Motor neuron (in vitro differentiated cells): ENCODE measurements at places on chromosomes 13 and 19.
A peak's percentile ranks its signal among the peaks of the same experiment; 100 is the strongest.

DNA sequence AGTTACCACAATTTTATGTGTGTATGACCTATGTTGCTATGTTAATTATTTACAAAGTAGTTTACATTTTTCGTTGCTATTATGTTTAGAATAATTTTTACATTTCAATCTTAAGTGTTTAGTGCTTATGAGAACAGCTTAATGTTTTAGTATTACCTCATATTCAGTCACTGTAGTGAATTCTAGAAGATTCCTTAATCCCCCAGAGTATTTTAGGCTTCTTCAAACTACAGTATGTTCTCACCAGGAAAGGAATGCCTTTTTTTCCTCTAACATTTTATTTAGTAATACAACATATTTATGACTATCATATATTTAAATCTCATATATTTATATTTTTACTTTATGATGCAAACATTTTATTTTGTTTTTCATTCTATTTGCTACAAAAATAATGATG, 612.1 kb upstream of the KLHL1 start:
- ATAC-seq = no peak

DNA sequence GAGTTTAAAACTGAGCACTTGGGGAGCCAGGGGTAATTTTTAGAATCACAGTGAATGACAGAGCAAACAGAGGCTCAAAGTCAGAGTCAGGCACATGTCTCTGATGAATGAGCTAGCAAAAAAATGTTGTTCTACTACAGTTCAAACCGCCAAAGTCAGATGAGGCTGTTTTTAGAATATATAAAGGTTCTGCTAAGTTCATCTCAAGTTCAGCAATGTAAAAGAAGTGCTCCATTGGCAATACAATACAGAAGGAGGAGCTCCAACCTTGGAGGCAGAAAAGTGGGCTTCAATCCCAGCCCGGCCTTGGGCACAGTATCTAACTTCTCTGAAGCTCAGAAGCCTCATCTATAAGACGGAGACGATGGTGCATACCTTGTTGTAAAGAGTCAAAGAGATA, 70.1 kb upstream of the IPO5 start:
- no peak for ATAC-seq

DNA sequence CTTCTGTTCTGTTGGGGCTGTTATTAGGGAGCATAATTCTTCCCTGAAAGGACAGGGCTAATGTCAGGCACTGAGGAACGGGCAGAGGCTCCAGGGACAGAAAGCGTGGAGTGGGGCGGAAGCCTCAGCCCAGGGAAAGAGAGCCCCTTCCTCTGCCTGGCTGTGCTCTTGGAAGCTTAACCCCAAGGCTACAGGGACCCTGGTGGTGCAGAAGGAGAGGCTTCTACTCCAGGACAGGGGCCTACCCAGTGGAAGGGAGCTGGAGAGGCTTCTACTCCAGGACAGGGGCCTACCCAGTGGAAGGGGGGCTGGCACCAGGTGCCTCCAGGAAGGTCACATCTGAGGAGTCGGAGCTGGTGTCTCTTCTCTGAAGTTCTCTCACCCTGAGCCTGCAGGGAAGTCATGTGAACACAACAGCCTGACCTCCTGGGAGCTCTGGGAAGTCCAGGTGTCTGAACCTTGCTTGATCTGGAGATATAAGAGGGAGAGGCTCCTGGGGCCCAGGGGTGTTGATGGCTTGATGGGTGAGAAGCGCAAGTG, 159.5 kb upstream of the SOX1 start:
- no peak for ATAC-seq

GRCh38 chr13:110578363-110578762, 16.8 kb upstream of the RAB20 start:
- ATAC-seq = no peak

DNA sequence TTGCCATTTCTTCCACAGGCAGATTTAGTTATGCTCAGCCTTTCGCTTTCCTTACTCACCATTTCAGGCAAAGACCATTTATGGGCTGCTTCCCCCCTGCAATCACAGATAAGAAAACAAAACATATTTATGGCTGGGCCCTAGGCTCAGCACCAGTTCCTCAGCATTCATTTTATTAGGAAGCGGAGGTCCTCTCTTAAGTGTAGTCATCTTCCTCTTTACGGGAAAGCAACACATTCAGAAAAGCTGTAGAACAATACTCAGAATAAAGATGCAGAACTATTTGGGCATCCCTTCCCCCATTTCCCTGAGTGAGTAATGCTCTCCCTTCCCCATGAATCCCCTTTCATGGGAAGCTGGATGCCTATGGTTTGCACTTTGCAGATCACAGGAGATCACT, 27.9 kb downstream of the FLT1 start:
- ATAC-seq = no peak

DNA sequence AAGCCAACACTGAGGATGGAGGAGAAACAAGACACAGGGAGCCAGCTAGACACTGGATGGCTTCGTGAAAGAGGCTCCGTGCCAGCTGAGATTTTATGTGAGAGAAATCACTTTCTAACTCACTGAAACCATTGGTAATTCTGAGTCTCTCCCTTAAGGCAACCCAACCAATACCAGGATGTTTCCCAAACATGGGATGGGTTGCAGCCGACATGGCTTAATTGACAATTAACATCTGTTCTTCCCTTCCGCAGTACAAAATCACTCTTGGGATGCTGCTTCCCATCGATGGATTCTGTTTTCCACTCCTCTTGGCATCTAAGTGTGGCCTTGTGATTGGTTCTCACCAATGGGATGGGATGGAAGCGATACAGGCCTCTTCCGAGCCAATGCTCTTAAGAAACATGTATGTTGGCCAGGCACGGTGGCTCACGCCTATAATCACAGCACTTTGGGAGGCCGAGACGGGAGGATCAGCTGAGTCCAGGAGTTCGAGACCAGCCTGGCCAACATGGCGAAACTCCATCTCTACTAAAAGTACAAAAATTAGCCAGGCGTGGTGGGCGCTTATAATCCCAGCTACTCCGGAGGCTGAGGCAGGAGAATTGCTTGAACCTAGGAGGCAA, 2.3 kb upstream of the ZNF787 start:
- no peak for ATAC-seq

DNA sequence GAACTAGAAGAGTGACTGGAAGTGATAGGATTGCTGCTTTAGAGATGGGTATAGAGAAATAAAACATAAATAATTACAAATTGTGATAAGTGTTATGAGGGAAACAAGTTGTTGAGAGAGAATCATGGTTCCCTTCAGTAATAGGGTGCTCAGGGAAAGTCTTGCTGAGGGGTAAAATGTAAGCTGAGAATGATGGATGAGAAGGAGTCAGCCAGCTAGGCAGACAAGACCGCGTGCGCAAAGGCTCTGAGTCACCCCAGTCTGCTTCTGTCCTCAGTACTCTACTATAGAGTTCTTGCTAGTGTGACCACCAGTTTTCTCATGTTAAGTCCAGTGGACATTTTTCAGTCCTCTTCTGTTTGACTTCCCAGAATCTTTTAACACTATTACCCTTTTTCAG, 39.5 kb downstream of the PCCA start:
- peak; percentile 42 for ATAC-seq

DNA sequence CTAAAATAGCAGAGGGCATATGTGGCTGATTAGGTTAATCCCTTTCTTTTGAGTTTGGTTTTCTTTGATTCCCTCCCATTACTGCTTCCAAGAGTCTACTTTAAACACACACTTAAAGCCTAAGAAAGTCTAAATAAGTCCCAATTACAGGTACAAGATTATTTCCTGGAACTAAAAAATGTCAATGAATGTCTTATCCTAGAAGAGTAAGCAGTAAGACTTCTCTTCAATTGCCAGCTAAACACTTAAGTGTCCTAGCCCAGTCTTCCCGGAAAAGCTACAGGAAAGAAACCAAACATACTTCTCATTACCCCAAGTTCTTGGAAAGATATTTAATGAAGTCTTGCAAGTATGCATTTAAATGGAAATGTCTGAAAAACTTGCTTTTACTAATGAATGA, 233.1 kb downstream of the DCLK1 start:
- no peak for ATAC-seq

DNA sequence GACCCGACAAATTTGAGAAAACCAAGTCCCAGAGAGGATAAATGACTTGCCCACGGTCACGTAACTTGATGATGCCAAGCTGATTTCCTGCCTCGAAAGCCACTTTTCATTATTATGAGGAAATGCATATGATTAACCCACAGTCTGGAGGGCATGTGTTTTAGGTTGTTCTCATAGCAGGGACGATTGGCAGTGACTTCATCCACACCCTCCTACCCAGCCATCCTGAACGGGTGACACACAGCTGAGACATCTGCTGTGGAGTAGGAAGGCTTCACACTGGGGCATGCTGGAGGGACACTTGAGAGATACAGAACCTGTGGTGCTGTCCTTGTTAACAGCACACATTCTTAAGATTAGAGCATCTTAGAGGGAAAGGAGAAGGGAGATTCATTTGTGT, 65.4 kb upstream of the WDFY2 start:
- no peak for ATAC-seq

- ATAC-seq = peak; percentile 42
Observed at GRCh38 chr13:50485979-50486935, 357.2 kb downstream of the DLEU7 start.

DNA sequence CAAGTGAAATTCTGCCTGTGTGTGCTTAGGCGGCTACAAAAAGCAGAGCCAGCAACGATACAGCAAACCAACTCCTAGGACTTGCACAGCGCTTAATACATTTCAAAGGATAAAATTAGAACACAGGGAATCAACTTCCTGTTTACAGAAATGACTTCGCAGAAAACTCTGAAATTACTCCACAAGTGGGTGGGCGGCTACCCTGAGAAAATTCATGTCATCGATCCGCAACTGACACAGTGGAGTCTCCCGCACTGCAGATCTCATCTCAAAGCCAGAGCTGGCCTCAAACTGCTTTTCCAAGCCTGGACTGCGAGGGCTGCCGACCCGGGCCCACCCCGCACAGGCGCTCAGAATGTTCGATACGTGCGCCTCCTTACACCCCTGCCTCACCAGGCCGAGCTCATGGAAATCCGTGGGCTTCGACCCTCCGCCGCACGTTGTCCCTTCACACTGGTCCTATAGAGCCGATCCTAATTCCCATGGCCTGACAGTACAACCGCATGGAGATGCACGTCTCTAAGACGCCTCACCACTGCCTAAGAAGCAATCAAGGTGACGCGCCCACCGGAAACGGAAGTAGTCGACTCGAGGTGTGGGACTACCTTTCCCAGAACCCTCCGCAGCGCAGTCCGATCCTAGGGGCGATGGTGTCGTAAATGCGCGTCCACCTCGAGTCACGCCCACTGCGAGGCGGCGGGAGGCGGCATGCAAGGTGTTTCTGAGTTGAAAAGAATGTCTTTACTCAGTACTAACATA, at the start of gene ZNF229:
Gene ZNF229, minus strand, starts transcription at position 557 of the 759 bp plus-strand sequence. CDS start 5,625 bp downstream, outside the sequence.
- no peak for ATAC-seq

DNA sequence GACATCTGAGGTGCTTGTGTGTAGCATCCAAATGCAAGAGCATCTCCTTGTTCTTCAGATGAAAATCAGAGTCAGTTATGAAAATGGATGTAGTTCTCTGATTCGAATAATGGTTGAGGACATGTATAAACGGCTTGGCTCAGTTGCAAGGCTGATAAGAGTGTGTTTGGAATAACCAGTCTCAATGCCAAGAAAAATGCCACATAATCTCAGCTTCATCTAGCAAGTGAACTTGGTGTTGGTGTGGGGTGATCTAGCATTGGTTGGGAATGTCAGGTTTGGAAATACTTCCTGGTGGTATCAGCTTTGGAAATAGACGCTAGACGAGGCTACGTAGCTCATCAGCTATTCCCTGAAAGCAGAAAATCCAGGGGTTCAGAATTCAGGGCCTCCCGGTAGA, 362.0 kb downstream of the FGF9 start:
- ATAC-seq = no peak

DNA sequence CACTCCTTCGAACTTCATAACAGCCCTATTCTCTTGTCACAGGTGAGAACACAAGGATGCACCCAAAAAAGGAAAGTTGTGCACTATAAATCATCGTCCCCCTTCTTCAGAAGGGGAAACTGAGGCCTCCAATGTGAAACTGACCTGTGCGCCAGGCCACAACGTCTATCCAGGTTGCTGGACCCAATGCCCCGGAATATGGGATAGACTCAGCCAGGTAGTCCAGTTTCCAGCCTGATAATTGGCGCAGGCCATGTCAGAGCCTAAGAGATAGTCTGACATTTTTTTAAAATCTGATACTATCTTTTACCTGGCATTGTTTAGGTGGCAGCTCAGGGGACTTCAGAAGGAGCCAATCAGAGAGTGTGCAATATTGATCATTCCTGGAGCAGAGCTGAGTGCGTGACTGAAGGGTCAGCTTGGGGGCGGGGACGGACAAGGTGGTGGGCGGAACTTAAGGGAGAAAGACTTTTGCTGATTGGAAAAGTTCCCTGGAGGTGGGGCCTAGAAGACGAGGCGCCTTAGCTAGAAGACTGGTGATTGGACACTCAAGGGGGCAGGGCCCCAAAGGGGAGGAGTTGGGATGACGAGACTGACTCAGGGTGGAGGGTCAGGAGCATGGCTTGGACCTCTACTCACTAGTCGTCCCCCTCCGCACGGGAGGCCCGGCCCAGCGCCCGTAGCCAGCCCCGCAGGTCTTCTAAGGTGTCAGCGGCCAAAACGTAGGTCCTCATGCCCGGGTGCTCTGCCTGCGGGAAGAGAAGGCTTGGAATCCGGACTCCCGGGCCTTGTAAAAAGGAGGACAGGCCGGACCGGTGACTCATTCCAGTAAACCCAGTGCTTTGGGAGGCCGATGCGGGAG, 8.5 kb downstream of the PLEKHA4 start:
- peak; percentile 79 for ATAC-seq

DNA sequence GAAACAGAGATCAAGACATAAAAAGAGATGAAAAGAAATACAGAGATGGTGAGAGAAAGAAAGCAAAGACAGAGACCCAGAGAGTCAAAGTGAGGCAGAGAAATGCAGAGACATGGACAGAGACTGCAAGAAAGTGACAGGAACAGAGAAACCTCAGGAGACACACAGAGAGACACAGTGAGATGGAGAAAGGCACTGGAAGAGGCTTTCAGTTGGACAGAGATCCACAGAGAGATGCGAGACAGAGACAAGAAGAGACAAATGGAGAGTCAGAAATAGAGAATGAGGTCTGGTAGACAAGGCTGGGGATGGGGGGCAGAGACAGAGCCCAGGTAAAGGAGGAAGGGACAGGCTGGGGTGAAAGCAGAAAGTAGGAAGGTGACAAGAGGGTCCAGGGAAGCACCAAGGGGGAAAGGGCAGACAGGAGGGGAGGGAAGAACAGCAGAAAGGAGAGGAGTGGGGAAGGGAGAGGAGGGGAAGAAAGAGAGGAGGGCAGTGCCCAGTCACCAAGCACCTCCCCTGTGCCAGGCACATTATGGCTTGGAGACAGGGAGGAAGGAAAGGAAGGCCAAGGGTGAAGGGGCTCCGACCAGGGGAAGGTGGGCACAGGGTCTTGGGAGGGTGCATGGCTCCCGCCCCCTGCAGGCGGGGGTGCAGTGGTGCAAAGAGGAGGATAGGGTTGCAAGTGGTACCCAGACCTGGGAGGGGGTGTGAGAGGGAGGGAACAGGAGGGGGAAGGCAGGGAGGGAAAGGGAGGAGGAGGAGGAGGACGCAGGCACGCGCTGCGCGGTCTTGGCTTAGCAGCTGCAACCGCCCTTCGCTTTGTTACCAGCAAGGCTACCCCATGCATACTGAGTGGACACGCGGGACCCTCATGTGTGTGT, 38.4 kb downstream of the DEDD2 start:
- no peak for ATAC-seq

GRCh38 chr19:2665103-2665502, 37.4 kb downstream of the GNG7 start:
- no peak for ATAC-seq

GRCh38 chr13:95354156-95354555, 52.9 kb upstream of the ABCC4 start:
- ATAC-seq = no peak
